NCI-H1105 (cell line): ENCODE measurements at places on chromosomes 2 and 18.

GRCh38 chr2:189178054-189178453, 1.5 kb downstream of the COL5A2 start:
- DNase-seq = no peak

DNA sequence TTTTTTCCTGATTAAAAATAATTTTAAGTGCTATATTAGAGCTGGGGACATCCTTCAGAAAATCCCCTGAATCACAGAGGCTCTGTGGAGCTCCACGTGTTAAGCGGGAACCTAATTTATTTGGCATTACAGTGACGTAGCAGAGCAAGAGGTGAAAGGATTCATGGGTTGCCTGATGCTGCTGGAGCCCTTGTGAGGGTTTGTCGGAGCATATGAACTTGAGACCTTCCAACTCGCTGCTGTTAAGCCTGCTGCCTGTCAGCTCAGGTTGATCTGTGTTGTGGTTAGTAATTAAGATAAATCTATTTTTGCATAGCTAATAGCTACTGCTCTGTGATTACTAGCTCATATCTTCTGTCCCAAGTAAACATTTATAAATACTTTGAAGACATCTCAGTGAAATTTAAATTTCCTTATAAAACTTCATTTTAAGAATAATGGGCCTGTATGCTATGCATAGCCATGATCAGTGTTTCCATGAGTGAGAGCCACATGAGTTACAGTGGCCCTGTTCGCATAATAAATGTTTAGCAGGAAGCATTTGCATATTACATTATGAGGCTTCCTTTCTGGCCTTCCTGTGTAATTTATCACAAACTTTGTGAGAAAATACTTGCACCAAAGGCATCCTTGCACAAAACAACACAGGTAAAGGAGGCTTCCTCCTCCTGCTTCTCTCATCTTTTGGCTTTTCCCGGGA, 438.9 kb downstream of the PTPRM start:
- DNase-seq = no peak

DNA sequence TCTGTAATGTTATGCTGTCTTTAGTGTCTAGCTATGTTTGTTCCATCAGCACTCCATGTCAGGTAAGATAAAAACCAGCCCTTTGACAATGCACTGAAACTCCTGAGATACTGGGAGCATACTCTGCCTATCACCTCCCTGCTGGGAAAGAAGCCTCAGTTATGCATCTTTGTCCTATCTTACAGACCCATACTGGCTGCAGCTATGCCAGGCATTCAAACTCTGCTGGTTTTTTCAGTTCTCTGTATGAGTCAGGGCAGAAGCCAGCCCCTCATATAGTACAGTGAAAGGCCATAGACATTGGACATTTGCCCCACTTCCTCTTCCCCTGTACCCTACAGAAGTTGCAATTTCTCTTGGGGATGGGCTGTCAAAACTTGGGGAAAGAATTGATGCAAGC, 181.1 kb upstream of the RGPD4 start:
- no peak for DNase-seq

- DNase-seq = no peak
These were observed 342.7 kb downstream of the CPS1 start for GRCh38 chr2:210899131-210899530.

DNA sequence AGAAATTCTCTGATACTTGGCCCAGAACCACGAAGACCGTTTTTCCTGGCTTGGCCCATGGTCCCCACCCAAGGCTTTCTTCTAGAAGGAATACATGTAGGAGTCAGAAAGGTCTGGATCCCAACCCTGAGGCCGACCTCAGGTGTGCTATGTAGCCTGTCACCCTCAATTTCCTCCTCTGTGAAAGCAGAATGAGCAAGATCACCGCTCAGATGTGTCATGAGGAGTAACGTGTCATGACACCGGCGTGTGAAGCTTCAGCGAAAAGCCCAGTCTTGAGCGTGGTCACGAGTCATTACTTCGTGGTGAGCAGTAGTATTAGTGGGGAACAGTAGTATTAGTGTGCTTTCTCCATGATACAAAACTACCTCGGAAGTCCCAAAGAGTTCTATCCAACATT, 103.4 kb downstream of the ALPK2 start:
- no peak for DNase-seq

DNA sequence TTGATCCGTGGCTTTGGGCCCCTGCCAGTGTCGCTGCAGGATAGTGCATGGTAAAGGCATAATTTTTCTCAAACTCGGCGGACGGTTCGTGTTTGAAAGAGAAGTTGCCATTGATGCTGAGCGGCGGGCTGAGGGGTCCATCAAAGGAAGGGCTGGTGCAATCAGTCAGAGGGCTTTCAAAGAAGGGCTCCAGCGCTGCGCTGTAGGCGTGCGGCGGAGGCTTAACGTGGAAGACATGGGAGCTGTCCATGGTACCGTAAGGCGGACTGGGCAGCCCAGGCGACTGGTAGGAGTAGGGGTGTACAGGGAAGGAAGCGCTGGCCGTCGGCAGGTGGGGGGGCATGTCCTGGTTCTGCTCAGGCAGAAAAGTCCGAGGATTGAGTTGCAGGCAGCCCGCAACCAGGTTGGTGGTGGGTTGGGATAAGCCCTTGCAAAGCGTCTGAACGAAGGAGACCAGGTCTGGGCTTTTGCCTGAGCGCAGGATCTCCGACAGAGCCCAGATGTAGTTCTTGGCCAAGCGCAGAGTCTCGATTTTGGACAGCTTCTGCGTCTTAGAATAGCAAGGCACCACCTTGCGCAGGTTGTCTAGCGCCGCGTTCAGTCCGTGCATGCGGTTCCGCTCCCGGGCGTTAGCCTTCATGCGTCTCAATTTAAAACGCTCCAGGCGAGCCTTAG, 2.3 kb downstream of the NEUROD1 start:
- DNase-seq = no peak

- DNase-seq = no peak
These were observed 126.3 kb downstream of the ALPK2 start for GRCh38 chr18:58502628-58503027.
